T-helper 2 cell (primary cell): ENCODE measurements at places on chromosomes 3 and 15.

DNA sequence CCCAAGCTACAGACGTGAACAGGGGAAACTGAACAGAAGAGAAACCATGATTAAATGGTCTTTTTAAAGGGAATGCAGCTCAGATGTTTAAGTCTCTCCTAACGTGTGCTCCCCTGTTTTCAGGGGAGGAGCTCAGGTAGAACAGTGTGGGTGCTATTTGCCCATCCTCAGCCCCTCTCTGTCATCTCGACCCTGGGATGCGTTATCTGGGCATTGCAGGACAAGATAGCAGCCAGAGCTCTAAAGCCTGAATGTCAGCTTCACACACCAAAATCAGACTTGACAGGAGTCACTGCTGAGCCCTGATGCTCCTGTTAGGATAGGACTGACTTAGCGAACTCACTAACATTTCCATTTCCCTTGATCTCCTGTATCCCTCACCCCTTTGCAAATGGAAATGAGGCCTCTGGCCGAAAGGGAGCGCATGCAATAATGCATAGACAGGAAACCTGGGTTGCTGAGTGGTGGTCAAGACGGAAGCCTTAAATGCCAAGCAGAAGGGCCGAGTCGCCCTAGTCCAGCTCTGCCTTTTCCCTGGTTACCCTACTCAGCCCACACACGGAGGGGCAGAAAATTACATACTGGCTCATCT, 234.9 kb upstream of the TPM1 start:
- no peak for DNase-seq

GRCh38 chr3:146968204-146968651, 363.1 kb upstream of the PLSCR5 start:
- DNase-seq: no peak

DNA sequence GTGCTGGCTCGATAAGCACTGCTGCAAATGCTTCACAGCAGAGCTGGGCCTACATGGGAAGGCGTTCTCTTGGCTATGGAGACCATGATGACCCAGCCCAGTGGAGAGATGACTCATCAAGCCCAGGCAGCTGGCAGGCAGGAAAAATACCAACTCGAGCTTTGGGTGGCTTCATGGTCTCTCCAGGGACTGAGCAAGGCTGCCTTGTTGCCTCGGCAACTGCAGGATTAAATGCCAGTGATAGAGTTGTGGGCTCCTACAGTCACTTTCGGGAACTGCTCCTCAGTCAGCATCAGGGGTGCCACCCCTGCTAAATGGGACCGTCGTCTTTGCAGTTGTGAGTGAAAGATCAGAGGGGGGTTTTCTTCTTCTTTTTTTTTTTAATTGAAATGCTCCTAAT, 54.6 kb upstream of the MYZAP start:
- no peak for DNase-seq

DNA sequence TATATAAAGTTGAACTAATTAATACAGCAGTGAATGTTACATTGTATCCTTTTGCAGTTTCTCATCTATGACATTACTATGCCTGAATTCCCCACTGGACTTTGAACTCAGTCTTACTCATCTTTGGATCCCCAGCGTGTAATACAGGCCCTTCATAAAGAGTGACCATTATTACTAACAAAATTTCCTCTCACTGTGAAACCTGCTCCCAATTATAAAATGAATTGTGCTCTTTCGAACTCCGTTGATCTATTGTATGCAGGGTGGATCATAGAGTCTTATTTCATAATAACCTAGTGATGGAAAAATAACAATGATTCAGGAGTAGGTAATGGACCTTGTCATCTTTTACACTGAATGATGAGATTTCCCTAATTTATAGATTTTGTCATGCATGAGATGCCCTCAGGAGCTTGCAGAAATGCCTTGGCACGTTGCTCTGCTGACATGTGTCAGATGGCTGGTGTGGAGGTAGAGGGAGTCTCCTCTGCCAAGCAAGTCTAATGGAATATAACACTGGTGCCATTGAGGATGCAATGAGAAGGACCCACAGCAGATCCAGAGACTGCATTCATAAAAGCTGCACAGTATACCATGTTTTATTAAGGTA, 25.5 kb downstream of the B3GNT5 start:
- no peak for DNase-seq

DNA sequence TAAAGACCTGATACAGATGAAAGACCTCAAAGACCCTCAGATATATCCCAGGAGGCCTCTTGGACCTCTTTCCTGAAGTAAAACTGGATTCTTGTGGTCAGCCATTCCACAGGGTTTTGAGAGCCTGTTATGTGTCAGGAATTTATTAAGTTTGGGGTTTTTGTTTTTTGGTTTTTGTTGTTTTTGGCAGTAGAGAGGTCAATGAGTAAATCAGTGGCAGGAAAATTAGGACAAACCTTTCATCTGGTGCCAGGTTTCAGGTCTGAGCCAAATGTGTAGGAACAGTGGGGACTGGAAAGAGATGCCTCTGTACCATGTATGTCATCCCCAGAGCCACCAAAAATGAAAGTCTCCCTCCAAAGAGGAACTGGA, 520.4 kb upstream of the MDFIC2 start:
- DNase-seq: no peak

DNA sequence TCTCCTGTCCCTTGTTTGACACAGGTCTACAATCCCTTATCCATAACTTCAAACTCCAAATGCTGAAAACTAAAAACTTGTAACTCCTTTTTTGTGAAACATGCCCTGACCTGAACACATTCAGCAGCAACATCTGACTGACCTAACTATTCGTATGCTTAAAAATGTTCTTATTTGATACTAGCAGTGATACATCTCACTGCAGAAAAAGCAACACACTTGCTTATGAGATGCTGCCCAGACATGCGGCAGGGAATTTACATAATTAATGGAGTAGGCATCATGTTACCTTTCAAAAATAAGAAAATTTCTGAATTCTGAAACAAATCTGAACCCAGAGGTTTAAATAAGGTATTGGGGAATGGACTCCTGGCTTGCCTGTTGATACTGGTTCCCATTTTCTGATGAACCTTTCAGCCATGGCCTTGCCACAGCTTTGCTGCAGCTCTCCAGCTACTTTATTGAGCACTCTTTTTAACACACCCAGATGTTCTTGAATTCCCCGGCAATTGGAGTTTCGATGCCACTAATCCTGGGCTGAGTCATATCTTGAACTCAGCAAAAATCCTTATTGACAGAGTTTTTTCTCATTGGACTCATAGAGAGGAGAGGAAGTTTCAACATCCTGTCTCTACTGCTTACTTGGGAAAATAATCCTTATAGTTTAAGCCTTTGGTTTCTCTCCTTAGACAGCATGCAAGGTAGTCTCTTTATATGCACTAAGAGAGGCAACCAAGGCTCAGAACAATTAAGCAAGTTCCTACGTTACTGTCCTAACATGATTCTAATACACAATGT, 296.6 kb upstream of the LMCD1 start:
- no peak for DNase-seq

- DNase-seq: no peak
Observed at GRCh38 chr15:54208786-54209185, 230.5 kb downstream of the UNC13C start.

- no peak for DNase-seq
Observed at GRCh38 chr3:15476378-15476777, 45.1 kb downstream of the COLQ start.

DNA sequence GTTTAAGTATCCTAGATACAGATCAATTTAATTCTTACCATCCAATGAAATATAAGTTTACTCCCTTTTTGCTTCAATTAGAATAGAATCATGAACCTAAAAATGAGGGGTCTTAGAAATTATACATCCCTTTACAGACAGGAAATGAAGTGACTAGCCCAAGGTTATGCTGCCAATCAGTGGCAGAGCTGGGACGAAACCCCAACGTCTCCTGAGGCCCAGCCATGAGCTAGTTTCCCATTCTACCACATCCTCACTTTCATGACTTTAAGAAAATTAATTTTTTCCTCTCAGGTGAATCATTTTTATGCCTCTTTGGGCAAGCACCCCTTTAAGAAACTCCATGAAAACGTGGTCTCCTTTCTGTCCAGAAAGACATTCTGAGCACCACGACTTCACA, 11.2 kb downstream of the LRIG1 start:
- no peak for DNase-seq

DNA sequence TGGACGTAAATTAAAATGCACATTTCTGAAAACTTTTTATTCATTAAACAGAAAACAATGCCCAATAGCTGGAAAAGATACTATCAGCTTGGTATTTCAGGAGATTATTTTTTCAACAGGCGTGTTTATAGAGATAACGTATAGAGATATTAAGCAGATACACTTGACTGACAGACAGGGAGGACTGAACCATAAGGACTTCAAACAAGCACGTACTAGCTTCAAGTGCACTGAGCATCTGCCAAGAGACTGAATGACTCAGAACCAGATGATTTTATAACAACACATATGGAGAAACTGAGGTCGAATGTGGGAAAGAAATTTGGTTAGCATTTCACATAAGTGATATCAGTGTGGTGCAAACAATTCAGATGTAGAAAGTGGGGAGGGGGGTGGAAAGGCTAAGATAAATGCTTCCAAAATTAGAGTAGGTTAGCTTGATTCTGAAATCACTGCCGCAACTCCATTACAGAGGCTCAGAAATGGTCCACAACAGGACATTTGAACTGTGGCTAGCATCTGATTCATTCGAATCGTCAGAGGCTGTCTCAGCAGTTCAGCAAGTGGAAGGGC, 103.5 kb downstream of the SEMA6D start:
- no peak for DNase-seq

- no peak for DNase-seq
Observed at GRCh38 chr15:39587096-39587721, 6.3 kb downstream of the THBS1 start.

GRCh38 chr15:90344662-90345061, 7.4 kb upstream of the ZNF774 start:
- DNase-seq: no peak

DNA sequence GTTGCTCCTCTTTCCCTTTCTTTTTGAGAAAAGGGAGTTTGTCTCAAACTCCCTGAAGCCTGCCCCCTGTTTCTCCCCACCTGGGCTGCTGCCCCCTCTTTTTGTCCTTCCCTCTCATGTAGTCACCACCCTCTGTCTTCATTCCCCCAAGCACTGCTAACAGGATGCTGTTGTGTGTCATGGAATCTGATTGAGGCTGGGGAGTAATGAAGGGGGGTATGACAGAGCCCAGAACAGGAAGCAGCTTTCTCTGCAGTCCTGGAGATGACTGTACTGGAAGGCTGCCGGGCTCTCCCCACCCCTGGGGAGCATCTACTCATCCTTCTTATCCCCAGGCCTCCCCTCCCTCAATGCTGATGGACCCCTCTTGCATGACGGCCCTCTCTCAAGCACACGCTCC, 181.6 kb downstream of the ABHD5 start:
- DNase-seq: no peak

- no peak for DNase-seq
Observed at GRCh38 chr15:55247311-55247710, 42.3 kb downstream of the RAB27A start.

DNA sequence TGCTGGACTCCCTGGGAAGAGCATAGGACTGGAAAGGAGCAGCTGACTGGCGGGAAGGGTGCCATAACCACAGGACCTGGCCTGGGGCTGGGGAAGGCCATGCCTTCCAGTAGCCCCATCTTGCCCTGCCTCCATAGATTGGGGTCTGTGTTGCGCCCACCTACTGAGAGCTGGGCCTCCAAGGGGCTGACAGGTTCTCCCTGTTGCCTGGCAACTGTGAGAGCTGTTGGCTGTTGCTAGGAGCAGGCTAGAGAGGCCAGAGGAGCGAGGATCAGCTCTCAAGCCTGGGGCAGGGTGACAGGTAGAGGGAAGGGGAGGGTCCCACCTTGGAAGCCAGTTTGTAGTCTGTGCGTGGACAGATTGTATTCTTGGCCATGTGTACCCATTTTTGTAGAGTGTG, 2.8 kb upstream of the GNAI2 start:
- DNase-seq: no peak

GRCh38 chr3:133246773-133247172, 153.1 kb upstream of the BFSP2 start:
- no peak for DNase-seq

GRCh38 chr3:41346698-41347270, 147.5 kb downstream of the CTNNB1 start:
- DNase-seq: no peak

DNA sequence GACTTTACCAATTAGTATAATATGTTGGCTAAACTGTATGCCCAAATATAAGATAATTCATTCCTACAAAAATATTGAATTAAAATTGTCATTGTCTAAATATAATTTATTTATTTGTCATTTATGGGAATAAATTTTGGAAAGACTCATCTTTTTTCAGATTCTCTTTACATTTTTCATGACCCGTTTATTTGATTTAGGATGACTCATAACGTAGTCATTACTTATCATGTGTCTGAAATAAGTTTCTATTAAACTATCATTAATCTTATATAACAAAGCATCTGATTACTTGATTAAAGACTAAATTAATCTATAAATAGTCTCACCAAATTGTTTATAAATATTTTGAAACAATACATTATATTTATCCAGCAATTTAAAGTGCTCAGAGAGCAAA, 516.6 kb downstream of the CADM2 start:
- no peak for DNase-seq

- no peak for DNase-seq
Observed at GRCh38 chr3:22960105-22960984, 242.8 kb upstream of the UBE2E2 start.

GRCh38 chr3:5889374-5889773, 701.9 kb downstream of the EDEM1 start:
- DNase-seq: no peak

- DNase-seq: no peak
Observed at GRCh38 chr3:42589382-42590109, 1.1 kb upstream of the SS18L2 start.

GRCh38 chr15:39680868-39681267, 100.0 kb downstream of the THBS1 start:
- no peak for DNase-seq

DNA sequence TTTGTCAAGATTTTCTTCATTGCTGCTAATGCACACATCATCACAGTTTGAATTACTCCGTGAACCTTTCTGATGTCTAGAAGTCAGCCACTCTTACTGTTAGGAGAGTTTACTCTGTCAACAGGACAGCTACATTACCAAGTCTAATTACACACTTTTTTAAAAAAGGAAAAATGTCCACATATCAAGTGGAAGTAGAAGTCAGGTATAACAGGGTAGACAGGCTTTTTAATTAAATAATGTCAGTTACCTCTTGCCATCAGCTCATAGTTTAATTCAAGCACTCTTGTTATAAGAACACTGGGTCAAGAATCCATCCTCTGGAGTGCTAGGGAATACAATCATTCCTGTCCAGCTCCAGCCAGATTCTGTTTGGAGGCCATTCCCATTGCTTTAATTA, 232.8 kb downstream of the TAFA4 start:
- DNase-seq: no peak

DNA sequence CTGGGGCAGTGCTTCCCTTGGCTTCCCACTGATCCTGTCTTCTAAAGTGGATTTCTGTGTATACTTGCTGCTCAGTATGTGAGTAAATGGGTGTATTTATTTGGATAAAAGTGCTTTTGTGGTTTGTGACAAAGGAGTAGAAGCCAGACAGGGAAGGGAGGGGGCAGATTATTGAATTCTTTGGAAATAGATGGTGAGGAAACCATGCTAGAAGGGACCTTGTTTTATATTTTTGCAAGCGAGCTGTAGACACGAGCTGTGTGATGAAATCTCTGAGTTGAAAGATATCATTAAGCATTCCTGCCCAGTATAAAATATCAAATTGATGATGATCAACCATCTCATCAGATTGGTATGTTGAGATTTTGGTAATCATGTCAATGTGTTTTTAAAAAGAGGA, 68.9 kb downstream of the DUT start:
- DNase-seq: no peak

- no peak for DNase-seq
Observed at GRCh38 chr3:171673951-171674350, 136.3 kb downstream of the PLD1 start.
